ENCODE measurements at places on chromosomes 3 and 15.

- DNase-seq = no peak
Measured at GRCh38 chr3:188631291-188632010, 477.5 kb downstream of the LPP start.

DNA sequence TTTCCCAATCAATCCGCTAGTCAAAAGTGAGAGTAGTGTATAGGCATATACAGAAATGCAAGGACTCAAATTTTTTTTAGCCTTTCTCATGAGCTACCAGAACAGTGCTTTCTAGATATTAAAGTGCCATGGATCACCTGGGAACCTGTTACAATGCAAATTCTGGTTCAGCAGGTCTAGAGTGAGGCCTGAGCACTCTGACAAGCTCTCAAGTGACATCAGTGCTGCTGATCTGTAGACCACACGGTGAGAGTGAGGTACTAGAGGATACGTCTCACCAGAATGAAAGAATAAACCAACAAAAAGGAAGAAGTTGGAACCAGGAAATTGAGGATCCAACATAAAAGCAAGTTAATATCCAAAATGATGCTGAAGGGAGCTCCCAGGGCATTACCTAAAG lies 16.0 kb upstream of the PLA2G4D start:
- no peak for DNase-seq

- no peak for DNase-seq
Measured at GRCh38 chr3:52827866-52828376, 2.6 kb downstream of the ITIH4 start.

GRCh38 chr3:71397046-71397445 lies 186.5 kb downstream of the FOXP1 start:
- no peak for DNase-seq

- no peak for DNase-seq
Measured at GRCh38 chr3:125624341-125624740, 29.0 kb upstream of the OSBPL11 start.

GRCh38 chr3:180693656-180694055 lies 14.4 kb upstream of the CCDC39 start:
- DNase-seq = no peak

GRCh38 chr3:66675366-66675765 lies 174.5 kb upstream of the LRIG1 start:
- no peak for DNase-seq

- no peak for DNase-seq
Measured at GRCh38 chr3:48157950-48158376, 30.3 kb downstream of the CDC25A start.

DNA sequence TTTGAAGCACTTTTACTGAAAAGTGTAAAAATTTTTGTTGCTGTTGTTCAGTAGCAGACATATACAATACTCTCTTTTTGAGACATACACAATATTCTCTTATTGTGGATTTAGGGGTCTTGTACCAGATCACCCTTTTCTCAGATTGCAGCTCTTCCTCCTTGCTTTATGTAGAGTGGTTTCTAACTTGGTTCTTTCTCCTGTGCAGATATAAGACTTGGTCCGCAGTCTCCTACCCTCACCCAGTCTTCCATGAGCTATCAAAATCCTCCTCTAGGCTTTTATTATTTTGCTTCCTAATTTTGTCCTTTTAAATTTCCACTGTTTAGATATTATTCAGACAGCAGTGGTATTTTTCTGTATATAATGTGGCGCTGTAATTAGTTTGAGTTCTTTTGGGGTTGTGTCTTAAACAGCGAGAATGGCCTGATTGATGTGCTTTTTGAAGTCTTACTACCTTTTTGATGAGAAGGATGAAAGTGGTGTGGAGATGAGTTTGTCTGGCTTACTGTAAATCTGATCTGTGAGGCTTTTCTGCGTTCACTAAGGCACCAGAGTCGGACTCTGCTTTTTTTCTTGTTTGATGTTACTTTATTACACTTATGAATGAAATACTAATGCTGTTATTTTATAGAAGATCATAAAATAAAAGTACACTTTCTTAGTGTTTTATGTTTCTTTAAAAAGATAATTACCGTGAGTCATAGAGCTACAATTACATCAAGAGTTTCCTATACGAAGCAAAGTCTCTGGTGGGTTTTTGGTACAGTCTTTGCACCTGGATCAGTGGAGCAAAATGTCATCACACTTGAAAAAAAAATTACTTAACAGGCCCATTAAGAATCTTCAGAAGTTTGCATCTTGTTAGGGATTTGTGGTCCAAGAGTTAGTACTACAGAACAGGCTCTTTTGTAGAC lies 27.8 kb downstream of the FNDC3B start:
- no peak for DNase-seq

DNA sequence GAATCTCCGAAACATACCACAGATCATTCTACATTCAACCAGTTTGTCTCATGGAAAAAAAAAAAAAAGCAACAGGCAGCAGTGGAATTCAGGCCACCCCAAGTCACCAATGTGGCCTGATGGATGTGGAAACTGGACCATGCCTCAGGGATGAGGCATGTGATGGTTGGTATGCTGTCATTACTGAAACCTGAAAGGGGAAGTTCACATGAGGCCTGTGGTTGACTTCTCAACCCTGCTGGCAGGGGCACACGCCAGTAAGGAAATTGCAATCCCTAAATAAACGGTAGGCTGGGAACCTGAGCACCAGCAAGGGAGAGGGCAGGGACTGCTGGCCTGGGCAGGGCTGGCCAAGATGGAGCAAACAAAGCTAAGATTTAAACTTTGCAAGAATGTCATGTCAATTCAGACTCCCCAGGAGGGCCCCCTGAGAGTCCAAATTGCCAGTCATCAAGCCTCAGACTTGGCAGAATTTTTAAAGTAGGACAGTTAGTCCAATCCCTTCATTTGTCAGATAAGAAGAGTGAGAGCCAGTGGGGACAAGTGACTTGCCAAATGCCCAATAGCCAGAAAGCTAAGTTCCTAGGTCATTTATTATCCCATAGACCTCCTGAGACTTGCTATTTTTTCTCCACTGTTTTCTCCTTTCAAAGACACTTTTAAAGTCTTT lies 310.4 kb downstream of the ERC2 start:
- no peak for DNase-seq

DNA sequence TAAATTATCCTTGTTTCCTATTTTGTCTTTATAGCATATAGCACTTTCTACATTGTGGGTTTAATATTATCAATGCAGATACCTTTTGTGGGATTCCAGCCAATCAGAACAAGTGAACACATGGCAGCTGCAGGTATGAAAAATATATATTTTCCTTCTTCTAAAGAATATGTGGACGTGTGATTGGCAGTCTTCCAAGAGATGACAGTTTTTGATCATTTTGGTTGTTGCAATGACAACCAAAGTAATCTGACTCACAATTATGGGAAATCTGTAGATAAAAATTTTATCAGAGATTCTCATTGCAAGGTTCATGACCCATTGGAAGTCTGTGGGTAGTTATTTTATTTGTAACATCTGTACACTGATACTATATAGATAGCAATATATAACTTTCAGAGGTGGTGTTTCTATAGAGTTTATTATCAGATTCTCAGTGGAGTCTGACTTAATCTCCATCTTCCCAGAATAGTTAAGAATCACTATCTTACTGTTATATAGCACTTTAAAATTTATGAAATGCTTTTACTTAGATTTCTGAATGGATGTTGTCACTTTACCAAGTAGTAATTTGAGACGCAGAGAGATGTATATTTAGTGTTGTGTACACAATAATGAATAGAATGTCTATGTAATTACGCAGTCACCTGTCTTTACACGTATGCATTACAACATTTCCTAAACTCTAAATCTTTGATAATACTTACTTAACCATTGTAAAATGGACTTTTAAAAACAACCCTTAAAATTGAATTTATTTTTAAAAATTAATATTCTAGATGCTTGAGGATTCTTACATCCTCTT lies 82.5 kb downstream of the STT3B start:
- no peak for DNase-seq

- no peak for DNase-seq
Measured at GRCh38 chr3:122688996-122689395, 8.4 kb downstream of the PARP14 start.

DNA sequence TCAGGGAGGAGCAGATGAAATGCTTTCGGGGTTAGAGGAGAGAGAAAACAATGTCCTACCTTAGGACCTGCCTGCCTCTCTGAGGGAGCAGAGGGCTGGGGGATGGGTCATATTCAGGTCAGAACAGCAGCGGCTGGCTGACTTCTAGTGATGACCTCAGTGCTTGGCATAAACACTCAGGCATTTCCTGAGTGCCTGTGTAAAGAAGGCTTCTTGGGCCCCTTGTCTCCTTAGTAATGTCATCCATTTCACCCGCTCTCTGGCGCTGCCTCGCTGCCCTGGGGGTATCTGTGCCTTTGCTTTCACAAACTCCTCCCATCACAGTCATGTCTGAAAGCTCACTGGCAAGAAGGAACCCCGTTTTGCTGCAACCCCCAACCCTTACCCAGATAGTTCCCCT lies 82.9 kb upstream of the GSK3B start:
- DNase-seq = peak; percentile 77

DNA sequence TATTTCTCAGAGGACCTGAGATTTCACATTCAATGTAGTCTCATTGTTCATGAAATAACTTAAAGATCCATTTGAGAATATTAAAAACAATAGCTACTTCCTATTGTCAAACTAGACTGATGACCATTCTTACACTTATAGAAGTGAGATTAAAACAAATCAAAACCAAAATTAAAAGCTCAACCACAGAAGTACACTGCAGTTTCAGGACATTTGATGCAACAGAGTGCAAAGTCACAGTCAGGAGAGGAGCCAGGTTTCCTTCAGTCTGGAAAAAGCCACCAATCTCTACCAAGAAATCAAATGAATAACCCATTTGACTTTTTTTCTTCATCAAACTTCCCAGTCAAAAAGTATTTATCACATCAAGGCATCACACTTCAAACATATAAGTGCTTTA lies 5.5 kb downstream of the CCPG1 start:
- DNase-seq = no peak

- DNase-seq = no peak
Measured at GRCh38 chr15:60830479-60830878, 351.5 kb upstream of the ICE2 start.

DNA sequence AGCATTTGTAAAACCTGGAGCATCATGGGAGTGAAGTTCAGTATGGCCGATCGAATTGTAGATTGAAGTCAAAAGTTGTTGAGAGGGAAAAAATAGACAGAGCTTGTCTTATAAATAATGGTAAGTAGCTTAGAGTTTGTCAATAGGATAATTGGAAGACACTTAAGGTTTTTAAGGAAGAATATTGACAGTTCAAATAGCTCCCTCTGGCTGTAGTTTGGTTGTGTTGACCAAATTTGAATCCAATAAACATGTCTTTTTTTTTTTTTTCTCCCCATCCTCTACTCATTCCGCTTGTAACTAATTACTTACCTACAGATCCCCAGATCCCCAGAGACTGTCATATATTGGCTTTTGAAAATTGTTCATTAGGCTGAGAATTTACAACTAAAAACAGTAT lies 677.0 kb downstream of the AGBL1 start:
- DNase-seq = no peak

- peak; percentile 79 for DNase-seq
Measured at GRCh38 chr3:135966271-135966961, 888 bp downstream of the PPP2R3A start.

- DNase-seq = no peak
Measured at GRCh38 chr3:12415014-12415680, 69.1 kb upstream of the TSEN2 start.

DNA sequence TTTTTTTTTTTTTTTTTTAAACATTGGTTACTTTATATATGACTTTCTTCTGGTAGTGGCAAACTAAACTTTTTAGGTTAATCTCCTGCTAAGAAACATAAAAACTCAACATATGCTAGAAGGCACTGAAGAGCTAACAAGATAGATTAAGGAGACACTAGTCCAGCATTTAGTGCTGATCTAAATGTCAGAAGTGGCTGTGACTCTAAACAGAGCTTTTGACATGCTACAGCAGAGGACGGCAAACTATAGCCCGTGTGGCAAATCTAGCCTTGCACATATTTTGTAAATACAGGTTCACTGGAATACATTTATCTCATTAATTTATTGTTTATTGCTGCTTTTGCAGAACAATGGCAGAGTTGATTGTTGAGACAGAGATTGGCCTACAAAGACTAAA lies 20.6 kb downstream of the NR2E3 start:
- no peak for DNase-seq

- no peak for DNase-seq
Measured at GRCh38 chr15:51751697-51752683, 593 bp downstream of the TMOD2 start.

DNA sequence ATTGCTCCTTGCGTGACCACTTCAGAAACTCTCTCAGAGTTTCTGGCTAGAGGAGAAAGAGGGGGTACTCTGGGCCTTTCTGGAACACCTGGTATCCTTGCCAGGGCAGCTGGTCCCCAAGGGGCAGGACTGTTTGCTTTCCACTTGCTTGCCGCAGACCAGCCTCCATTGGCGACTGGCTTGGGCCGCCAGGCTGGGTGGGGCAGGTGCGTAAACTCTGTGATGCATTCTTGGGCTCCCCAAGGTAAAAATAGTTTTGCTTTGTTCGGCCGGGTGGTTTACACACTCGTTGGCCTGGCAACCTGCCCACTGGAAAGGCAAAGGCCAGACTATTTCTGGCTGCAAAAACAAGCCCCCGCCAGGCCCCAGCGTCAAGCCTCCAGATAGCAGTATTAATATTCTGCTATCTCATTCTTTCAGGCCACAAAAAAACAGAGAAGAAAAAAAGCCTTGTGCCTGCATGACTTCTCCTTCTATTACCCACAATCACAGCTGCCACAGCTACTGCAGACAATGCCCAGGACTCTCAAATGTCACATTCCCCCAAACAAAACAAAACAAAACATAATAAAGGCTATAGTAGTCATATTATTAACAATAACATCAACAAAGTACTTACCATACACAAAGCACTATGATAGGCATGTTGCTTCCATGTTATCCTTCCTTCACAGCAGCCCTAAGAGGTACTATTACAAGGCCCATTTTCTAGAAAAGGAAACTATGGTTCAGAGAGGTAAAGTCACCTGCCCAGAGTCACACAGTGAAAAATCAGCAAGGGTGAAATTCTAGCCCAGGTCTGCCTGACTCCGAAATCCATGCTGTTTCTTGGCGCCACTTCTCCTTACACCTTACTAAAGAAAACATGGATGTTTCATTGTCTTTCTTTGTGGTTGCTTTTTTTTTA lies 14.0 kb upstream of the SSUH2 start:
- no peak for DNase-seq

Measured in type B pancreatic cell (in vitro differentiated cells).